ENCODE measurements at places on chromosomes 3 and 15. TPM values are rescaled to one million over a fixed set of nuclear protein-coding genes. Genes with fewer than 3 reads are reported as not detected.

- no peak overlapping the region for H3K4me3 ChIP-seq
- H3K27me3 ChIP-seq = peaks cover 12% of the 10 kb centered on the region
- H3K27ac ChIP-seq = no peak overlapping the region
- H3K4me1 ChIP-seq = peaks cover 13% of the 10 kb centered on the region
- no peaks in the 10 kb centered on the region for H3K36me3 ChIP-seq
- DNase-seq = no peak
These were observed 891 bp upstream of the NR1D2 start for GRCh38 chr3:23944007-23944783.

DNA sequence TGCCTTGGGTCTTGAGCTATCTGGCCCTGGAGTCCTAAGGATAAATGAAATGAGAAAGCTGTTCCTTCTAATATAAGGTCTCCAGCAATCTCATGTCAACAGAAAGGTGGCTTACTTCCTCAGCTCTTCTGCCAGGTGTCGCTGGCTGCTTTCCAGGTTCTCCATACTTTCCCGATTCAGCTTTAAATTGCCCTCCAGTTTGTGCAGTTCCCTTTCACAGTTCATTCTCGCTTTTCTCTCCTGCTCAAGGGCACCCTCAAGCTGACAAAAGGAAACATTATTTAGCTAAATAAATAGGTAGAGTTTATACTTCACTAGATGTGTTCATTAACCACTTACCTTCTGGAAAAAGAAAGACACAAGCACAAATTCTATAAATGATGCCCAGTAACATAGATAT, 73.0 kb downstream of the MYH15 start:
- no peak overlapping the region for H3K4me3 ChIP-seq
- no peaks in the 10 kb centered on the region for H3K4me1 ChIP-seq
- no peak overlapping the region for H3K27ac ChIP-seq
- H3K27me3 ChIP-seq = no peaks in the 10 kb centered on the region

GRCh38 chr15:45180648-45181436, 6.9 kb downstream of the SHF start:
- DNase-seq = no peak
- H3K27ac ChIP-seq = no peak overlapping the region
- H3K4me3 ChIP-seq = no peak overlapping the region
- no peaks in the 10 kb centered on the region for H3K27me3 ChIP-seq
- no peaks in the 10 kb centered on the region for H3K36me3 ChIP-seq
- H3K4me1 ChIP-seq = no peaks in the 10 kb centered on the region

GRCh38 chr3:101676765-101677435, at the start of gene ZBTB11:
TSS of gene ZBTB11 (minus strand) at chr3:101677132. CDS start at chr3:101676914, 218 bp downstream.
- peaks cover 6% of the 10 kb centered on the region for H3K4me1 ChIP-seq
- no peaks in the 10 kb centered on the region for H3K27me3 ChIP-seq
- H3K4me3 ChIP-seq = peak within 1 kb of the TSS; percentile 99
- peaks cover 24% of the 10 kb centered on the region for H3K36me3 ChIP-seq

GRCh38 chr15:90451053-90451850, 63.2 kb downstream of the IQGAP1 start:
- no peak for DNase-seq
- H3K36me3 ChIP-seq = peaks cover 66% of the 10 kb centered on the region
- H3K4me3 ChIP-seq = no peak overlapping the region
- H3K27ac ChIP-seq = no peak overlapping the region
- no peaks in the 10 kb centered on the region for H3K4me1 ChIP-seq

DNA sequence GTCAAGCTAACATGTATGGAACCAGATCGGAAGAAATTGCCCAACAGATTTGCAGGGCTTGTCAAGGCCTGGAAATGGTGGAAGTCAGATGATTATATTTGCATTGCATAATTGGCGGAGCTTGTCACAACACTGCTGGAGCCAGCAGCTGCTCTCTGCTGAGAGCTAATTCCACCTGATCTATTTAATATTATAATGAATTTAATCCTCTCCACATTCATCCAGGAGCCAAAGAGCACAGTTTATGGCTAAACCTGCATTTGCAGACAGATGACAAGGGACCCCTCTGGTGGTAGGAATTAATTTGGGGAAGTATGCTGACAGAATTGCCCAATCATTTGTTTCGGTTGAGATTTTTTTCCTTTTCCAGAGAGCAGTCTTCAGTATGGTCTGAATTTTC, 730.2 kb downstream of the TUSC7 start:
- H3K36me3 ChIP-seq = no peaks in the 10 kb centered on the region
- peak; percentile 7 for DNase-seq
- no peak overlapping the region for H3K27ac ChIP-seq
- no peaks in the 10 kb centered on the region for H3K27me3 ChIP-seq
- H3K4me3 ChIP-seq = no peak overlapping the region

DNA sequence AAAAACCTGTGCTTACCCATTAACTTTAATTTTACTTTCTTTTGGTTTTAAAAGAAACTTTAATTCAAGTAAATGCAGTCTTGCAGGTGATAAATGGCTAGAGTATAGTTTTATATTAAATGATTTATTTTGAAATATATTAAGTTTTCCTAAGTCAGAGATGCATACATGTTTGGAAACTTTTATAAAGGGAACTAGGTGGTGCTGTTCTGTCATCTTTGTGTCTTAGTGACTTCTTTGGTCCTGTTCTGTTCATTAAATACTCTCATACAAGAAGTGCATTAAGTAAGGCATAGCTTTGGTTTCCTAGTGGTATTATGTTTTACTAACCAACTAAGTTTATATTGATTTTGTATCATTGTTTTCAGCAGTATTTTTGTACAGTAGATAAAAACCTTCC, 15.6 kb downstream of the CADM2 start:
- DNase-seq = no peak
- H3K4me1 ChIP-seq = no peaks in the 10 kb centered on the region
- no peak overlapping the region for H3K4me3 ChIP-seq
- H3K27ac ChIP-seq = no peak overlapping the region
- no peaks in the 10 kb centered on the region for H3K27me3 ChIP-seq
- H3K36me3 ChIP-seq = no peaks in the 10 kb centered on the region

- H3K27ac ChIP-seq = no peak overlapping the region
- no peaks in the 10 kb centered on the region for H3K36me3 ChIP-seq
- H3K4me1 ChIP-seq = no peaks in the 10 kb centered on the region
- no peak for DNase-seq
- H3K27me3 ChIP-seq = no peaks in the 10 kb centered on the region
- no peak overlapping the region for H3K4me3 ChIP-seq
These were observed 71.7 kb downstream of the TBC1D5 start for GRCh38 chr3:17670749-17671148.

GRCh38 chr3:48226939-48227338, 3.6 kb downstream of the CAMP start:
- no peak overlapping the region for H3K27ac ChIP-seq
- no peaks in the 10 kb centered on the region for H3K36me3 ChIP-seq
- peaks cover 37% of the 10 kb centered on the region for H3K4me1 ChIP-seq
- H3K4me3 ChIP-seq = no peak overlapping the region

DNA sequence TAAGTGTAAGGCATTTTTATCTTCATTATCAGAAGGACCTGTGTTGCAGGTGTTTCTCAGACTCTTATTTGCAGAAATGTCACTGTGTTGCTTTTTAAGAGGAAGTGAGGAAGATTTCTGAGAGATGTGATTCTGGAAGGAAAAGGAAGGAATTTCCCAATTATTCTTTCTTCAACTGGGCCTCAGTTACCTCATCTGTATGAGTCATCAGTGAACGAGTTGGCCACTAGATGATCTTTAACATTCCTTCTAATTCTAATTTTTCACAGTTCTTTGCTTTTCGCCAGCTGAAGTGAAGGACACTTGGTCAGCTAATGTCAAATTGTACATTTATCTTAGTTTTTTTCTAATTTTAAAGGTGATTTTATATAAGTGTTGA, 28.9 kb downstream of the CLEC3B start:
- no peak for DNase-seq
- H3K36me3 ChIP-seq = no peaks in the 10 kb centered on the region
- no peaks in the 10 kb centered on the region for H3K27me3 ChIP-seq
- no peak overlapping the region for H3K4me3 ChIP-seq
- no peaks in the 10 kb centered on the region for H3K4me1 ChIP-seq

- H3K36me3 ChIP-seq = no peaks in the 10 kb centered on the region
- H3K4me3 ChIP-seq = no peak overlapping the region
- H3K27ac ChIP-seq = no peak overlapping the region
- no peaks in the 10 kb centered on the region for H3K27me3 ChIP-seq
- no peak for DNase-seq
- no peaks in the 10 kb centered on the region for H3K4me1 ChIP-seq
These were observed 507 bp upstream of the MINDY4B start for GRCh38 chr3:150905746-150906145.

- no peak for DNase-seq
- peaks cover 10% of the 10 kb centered on the region for H3K4me1 ChIP-seq
- H3K27me3 ChIP-seq = no peaks in the 10 kb centered on the region
- H3K4me3 ChIP-seq = no peak overlapping the region
- H3K36me3 ChIP-seq = no peaks in the 10 kb centered on the region
These were observed 33.8 kb downstream of the TXNRD3 start for GRCh38 chr3:126621171-126621570.

DNA sequence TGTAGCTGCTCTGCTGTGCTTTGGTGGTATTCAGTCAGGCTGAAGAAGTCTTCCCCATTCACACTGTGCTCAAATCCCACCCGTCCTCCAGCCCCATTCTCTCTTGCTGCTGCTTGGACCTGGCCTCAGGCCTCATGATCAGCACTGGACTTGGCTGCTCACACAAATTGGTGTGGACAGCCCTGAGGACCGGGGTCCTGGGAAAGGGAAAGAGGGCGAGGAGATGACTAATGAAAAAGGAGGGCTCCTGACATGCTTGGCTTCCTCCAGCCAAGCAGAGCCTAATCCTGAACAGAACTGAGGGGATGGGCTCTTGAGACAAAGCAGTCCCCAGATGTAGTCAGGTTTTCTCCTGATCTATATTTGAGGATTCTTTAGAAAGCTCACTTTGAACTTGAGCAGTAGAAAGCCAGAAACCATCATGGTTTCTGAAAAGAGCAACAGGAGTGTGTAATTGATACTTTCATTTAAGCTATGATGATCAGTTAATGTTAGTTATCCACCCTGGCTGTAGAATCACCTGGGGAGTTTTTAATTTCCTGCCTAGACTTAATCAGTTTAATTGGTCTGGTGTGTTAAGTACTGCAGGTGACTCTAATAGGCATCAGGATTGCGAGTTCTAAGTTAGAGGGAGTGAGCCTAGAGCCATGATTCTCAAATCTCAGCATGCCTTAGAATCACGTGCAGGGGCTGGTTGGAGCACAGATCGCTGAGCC, 79.4 kb upstream of the THBS1 start:
- peaks cover 9% of the 10 kb centered on the region for H3K4me1 ChIP-seq
- DNase-seq = no peak
- H3K27ac ChIP-seq = peak overlapping the region; percentile 65
- no peaks in the 10 kb centered on the region for H3K27me3 ChIP-seq
- H3K4me3 ChIP-seq = no peak overlapping the region

- no peaks in the 10 kb centered on the region for H3K36me3 ChIP-seq
- no peaks in the 10 kb centered on the region for H3K27me3 ChIP-seq
- H3K4me3 ChIP-seq = no peak overlapping the region
- DNase-seq = no peak
These were observed 114.7 kb upstream of the ADAMTS9 start for GRCh38 chr3:64802460-64802859.

GRCh38 chr15:99341786-99342185, 90.5 kb downstream of the LRRC28 start:
- peaks cover 2% of the 10 kb centered on the region for H3K4me1 ChIP-seq
- H3K4me3 ChIP-seq = no peak overlapping the region
- peaks cover under 1% of the 10 kb centered on the region for H3K36me3 ChIP-seq
- no peak for DNase-seq
- no peak overlapping the region for H3K27ac ChIP-seq
- H3K27me3 ChIP-seq = no peaks in the 10 kb centered on the region

Gene GALNT15
- total RNA-seq = 2.6 TPM

Gene CNOT10
- total RNA-seq = 41.6 TPM

Gene RPUSD2
- 10.7 TPM for total RNA-seq

Gene FBXW12
- 0.05 TPM for total RNA-seq

Gene GOLGA8T
- total RNA-seq = 0.19 TPM

Gene VGLL3
- total RNA-seq = 0.24 TPM

Gene ILDR1
- 0.76 TPM for total RNA-seq
